ENCODE measurements at places on chromosomes 7 and 10.

DNA sequence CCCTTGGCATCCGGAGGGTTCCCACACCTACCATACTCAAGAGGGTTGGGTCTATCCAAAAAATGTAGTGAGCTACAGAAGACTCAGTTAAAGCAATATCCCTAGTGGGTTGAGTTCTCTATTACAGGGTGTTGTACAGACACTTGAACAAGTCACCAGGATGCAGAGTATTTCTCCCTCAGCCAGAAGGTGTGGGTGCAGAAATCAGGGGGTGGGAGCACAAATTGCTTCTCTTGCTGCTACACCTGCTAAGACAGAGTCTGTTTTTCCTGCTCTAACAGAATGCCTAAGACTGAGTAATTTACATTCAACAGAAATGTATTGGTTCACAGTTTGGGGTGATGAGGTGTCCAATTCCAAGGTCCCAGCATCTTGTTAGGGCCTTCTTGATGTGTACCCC, 433.4 kb downstream of the TCERG1L start:
- no peak for DNase-seq

GRCh38 chr7:129777993-129778769, 166.7 kb downstream of the NRF1 start:
- DNase-seq = no peak

DNA sequence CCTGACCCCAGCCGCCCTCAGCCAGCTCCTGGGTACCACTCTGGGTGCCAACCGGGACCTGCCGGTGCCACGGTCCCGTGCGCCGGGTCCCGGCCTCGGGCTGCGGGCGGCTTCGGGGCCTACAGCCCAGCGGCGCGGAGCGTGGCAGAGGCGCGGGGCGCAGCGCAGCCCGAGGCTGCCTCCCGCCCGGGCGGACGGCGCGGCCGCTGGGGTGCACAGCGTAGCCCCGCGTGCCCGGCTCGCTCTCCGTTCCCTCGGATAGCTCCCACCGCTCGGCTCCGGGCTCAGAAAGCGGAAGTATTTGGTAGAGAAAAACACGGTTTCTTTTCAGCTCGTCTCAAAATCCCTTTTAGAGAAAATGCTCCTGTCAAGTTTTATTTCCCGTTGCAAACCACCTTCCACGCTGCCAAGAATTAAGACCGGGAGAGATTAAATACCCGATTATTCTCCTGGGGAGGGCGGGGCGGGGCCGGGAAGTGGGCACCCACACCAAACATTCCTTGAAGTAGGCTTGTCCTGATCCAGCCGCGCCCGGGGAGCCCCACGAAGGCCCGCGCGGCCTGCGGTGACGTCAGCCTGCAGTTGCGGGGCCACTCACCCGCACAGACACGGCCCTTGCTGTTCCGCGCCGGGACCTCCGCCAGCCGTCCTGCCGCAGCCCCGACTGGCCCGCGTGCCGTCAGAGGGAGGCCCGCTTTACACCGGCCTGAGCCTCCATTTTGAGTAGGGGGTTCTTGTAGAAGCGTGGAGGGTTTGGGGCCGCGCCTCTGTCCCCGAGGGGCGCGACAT, 7.2 kb downstream of the HOXA13 start:
- DNase-seq = no peak

- DNase-seq = no peak
These were observed 106.3 kb downstream of the NKX6-2 start for GRCh38 chr10:132679640-132680039.

DNA sequence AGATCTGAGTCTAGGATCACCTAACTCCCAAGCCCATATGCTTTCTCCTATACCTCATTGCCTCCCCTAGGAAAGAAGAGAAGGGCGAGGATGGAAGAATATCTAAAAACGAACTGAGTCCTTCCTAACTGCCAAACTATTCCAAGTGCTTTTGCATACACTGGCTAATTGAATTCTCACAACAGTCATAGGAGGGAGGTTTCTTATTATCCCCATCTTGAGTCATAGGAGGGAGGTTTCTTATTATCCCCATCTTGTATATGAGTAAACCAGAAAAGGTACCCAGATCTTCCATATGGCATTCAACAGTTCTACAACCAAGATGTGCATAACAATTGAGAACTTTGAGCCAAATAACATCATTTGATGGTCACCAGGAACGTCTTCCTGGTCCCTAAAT, 13.1 kb upstream of the FAM204A start:
- DNase-seq = no peak

DNA sequence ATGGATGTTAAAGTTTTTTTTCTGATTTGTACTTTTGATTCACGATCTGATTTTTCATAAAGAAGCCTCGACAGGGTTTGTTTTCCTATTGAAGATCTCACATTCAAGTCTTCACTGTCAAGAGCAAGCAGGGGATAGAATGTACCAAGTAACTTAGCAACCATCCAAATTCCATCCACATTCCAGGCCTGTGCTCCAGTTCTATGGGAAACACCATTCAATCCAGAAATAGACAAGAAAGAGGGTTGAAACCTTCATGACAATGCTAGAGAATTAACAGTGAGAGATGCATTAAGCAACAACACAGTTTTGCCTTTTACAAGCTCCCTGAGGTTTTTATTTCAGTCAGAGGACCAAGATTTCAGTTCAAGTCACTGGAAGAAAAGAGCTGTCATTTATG, 300.2 kb downstream of the NEBL start:
- DNase-seq = no peak

DNA sequence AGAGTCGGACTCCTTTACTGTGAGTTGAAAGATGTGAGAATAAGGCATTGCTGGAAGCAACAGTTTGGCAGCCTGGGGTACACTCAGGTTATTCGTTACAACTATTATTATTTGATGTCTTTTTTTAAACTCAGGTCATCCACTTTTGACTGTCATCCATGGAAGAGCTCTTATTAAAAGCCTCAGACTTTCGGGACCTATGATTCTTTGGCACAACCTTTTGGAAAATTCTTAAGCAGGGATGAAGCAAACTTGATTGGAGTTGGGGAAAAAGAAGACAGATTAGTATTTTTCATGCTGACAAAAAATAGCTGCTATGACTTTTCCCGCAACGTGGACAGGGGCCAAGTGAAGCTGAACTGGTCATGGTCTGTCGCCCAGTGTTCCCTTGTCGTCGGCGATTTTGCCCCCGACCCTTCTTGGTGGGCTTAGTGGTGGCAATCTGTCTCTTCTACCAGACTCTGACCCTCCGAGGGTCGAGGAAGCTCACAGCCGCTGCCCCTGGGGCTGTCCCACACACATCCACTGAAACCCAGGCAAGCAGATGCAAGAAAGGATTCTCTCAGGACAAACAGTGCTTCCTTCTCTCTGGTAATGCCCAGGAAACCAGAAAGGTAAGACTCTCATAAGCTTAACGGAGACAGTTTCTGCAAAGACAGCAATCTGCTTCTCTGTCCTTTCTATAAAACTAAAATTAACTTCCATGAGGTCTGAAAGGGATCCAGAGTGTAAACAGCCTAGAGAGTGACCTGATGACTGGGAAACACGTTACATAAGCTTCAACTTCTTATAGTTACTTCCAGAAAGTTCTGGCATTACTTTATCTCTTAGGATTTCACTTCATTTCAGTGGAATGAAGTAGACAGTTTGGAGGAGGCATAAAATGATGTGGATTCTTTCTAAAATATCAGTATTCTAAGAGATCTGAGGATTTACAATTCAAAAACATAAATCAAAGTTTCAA, 1.0 kb downstream of the CPED1 start:
- no peak for DNase-seq

DNA sequence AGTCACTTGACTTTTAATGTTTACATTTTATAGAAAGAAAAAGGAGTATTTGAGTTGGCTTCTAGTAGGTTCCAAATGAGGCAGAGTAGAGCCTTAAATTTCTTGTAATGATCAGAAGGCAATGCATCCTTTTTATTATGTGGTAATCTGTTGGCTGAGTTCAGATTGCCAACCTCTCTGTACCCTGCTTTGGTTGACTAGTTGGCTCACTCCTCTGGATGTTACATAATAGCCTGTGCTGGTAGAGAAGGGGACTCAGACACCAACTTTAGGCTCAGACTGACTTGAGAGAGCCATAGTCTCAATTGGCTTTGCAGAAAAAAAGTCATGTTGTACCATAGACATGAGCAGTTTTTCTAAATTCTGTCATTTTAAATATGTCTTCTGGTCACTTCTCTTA, 46.8 kb upstream of the GLCCI1 start:
- no peak for DNase-seq

- no peak for DNase-seq
These were observed 323.1 kb downstream of the TFEC start for GRCh38 chr7:115707258-115708012.

GRCh38 chr7:143884241-143884968, 17.6 kb downstream of the TCAF1 start:
- DNase-seq = no peak

DNA sequence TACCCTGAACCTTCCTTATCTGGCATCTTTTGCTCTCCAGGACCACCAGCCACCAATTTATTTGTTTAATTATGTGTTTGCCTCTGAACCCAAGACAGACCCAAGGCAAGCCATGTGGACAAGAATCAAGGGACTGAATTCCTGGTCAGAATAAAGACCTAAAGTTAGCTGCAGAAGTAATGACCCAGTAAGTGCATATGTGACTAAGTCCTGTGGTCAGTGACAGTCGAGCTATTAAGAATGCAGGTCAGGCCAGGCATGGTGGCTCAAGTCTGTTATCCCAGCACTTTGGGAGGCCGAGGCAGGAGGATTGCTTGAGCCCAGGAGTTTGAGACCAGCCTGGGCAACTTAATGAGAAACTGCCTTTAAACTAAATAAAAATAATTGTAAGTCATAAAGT, 139.4 kb downstream of the CCDC71L start:
- no peak for DNase-seq

- no peak for DNase-seq
These were observed 43.6 kb downstream of the CNNM1 start for GRCh38 chr10:99372546-99373271.
